ENCODE measurements at places on chromosomes 16 and 17. TPM values are rescaled to one million over a fixed set of nuclear protein-coding genes. Genes with fewer than 3 reads are reported as not detected.

Gene ZNF423
- not detected for total RNA-seq

Gene OR3A3
- not detected for total RNA-seq

Gene GPRC5C
- total RNA-seq = 6.4 TPM

Gene SLC5A10
- total RNA-seq = not detected

Gene NACA2
- not detected for total RNA-seq

Gene HOXB6
- total RNA-seq = 14.2 TPM

Gene OR1F1
- not detected for total RNA-seq

Gene CLEC19A
- not detected for total RNA-seq

Gene CCL7
- not detected for total RNA-seq

Gene TERB1
- total RNA-seq = not detected

Gene VTN
- 2.3 TPM for total RNA-seq

Gene MNT
- 20.3 TPM for total RNA-seq
